Activated CD4-positive, alpha-beta T cell treated with anti-CD3 and anti-CD28 coated beads, Interleukin-2, amount 50 U/mL, for 48 hours (primary cell): ENCODE measurements at places on chromosomes 1 and 21.

DNA sequence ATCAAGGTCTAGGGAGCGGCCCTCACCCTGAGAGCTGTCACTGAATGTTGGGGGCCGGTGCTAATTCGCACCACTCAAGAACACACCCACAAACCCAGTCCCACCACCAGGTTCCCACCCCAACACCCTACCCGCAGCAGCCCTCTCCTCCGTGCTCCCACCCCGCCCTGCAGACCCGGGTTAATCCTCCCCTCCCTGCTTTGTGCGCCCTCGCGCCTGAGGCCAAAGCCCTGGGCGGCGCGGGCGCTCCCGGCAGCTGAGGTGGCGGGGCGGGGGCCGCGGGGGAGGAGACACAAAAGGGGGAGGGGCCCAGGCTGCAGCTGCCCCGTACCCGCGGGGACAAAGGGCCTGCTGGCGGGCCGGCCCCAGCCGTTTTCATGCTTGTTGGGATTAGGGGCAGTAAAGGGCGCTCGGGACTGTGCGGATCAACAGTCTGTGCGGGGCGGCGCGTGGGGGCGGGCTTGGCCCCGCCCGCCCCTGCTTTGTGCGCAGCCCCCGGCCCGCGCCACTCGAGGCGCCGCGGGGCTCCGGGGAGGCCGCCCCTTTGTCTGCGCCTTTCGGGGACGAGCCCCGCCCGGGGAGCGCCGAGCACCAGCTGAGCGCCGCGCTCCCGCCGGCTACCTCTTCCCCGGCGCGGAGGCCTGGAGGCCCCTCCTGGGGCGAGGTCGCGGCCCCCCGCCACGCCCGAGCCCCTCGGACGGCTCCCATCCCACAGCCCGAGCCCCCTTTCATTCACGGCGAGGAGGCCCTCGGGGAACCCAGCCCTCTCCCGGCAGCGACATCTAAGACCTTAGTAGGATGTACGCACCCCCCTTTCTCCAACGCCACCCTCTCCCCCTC is 10.9 kb downstream of the C1orf216 start:
- DNase-seq, result peak; percentile 30

DNA sequence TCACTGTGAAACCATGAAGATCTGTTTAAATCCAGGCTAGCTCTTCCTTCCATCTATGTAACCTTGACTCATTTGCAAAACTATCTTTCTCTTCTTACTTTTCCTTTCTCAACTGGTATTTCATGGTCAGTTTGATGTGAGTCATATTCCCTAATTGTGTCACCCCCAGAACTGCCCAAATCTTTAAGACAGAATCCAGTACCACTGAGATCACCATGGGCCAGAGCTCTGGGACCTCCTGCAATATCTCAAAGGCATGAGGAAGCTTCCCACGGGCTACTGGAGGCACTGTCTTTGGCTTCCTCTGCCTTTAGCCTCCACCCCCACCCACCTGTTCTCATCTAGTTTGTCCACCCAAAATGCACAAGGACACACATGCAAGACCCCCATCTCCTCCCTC is 274.4 kb upstream of the FMN2 start:
- no peak for DNase-seq

DNA sequence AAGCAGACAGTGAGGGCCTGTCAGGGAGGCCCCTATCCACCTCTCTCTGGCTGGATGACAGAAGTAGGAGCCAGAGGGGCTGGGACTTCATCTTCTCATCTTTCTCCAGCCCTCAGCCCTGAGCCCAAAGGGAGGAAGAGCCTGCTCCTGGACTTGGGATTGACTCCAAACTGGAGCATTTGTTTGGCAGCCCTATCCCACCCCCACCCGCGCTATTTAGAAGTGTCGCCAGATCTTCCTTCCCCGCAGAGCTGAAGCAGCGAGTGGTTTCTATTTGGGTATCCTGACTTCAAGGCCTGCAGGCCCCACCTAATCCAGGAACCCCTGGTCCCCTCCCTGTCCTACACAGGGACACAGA is 9.6 kb downstream of the NES start:
- no peak for DNase-seq

GRCh38 chr1:7667625-7668218 is 103.4 kb upstream of the VAMP3 start:
- DNase-seq, result peak; percentile 93

GRCh38 chr1:238658763-238659162 is 727.6 kb upstream of the CHRM3 start:
- no peak for DNase-seq

DNA sequence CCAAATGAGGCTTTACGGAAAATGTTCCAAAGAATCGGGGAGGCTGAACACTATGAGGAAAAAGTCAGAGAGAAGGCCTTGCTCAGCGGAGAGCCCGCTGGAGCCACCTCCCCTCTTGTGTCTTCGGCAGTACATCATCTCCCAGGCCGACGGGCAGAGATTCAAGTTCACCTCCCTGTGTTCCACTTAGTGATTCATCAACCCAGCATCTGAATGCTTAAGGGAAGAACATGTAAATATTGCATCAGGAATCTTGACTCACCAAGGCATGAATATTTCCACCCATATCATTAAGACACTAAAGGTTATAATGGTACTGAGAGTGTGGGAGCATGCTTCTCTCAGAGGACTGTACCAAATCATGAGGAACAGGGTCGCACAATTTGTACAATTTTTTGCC is 172.5 kb downstream of the ST6GALNAC5 start:
- no peak for DNase-seq

- DNase-seq, result no peak
Measured at GRCh38 chr1:16237343-16237830, 404 bp upstream of the CPLANE2 start.

GRCh38 chr1:10989095-10989494 is 23.4 kb upstream of the TARDBP start:
- DNase-seq, result no peak

DNA sequence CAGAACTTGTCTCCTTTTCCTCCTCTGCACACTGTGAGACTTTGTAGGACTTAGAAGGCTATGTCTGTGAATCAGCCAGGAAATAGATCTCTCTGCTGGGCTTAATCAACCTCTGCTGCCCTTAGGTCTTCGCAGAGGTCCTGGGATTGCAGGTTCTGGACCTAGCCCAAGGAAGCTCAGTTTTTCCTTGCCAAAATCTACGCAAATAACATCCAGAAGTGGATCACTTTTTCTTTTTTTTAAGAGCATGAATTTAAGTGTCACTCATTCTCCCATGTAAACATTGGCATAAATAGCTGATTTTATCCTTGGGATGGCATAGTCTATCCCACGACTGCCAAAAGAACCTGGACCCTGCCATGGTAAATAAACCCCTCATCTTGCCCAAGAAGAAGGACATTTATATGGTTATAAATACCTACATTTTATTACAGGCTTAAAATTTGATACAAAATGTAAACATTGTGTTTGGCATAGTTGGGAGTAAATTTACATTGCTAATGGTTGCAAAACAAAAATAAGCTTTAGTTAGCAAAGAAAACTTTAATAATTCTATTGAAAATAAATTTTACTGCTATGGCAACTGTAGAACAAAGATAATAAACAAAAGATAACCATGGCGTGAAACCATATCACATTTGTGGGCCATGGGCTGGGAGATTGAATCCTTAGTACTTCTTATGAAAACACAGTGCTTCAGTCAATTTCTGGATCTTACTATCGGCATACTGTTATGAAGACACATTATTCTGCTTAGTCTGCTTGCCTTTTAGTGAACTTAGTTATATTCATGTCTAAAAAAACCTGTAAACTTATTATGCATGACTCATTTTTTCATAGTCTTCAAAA is 24.5 kb upstream of the DISC1 start:
- no peak for DNase-seq

GRCh38 chr1:229631966-229632365 is 5.9 kb downstream of the URB2 start:
- DNase-seq, result no peak

DNA sequence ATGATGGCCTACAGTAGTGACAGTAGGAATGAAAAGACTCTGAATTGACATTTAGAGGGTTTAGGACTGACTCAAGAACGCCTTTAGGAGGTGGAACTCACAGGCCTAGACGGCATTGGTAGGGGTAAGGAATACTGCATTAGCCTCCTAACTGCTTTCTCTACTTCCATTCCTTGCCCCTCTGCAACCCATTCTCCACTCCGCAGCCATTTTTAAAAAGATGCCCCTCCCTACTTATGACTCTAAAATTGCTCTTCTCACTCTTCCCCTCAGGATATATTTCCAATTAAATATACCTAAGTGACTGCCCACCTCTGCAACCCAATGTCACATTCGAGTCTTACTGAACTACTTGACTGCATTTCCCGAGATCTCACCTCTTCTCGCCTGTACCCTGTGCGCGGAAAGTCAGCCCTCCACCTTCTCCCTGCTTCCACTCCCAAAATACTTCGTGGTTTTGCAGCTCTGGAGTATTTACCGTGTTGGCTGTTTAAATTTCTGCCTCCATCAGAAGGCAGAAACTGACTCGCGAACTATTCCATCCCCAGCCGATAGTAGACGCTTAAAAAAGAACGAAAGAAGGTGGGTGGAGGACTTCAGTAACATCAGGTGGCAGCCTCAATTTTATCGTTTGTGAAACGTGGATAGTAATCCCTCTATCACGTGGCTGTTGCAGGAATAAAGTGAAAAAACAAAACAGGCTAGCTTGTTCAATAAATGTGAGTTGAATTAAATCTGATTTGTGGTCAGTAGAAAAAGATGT is 1.1 kb upstream of the YBX1 start:
- DNase-seq, result no peak

GRCh38 chr1:211752951-211753486 is 77.5 kb downstream of the LPGAT1 start:
- no peak for DNase-seq

DNA sequence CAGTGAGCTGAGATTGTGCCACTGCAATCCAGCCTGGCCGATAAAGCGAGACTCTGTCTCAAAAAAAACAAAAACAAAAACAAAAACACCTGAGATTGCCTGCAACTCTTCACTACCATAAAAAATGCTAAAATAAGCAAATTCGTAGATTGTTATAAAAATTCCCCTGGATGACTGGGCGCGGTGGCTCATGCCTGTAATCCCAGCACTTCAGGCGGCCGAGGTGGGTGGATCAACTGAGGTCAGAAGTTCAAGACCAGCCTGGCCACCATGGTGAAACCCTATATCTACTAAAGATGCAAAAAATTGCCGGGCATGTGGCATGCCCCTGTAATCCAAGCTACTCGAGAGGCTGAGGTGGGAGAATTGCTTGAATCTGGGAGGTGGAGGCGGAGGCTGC is 10.7 kb downstream of the MED18 start:
- no peak for DNase-seq

DNA sequence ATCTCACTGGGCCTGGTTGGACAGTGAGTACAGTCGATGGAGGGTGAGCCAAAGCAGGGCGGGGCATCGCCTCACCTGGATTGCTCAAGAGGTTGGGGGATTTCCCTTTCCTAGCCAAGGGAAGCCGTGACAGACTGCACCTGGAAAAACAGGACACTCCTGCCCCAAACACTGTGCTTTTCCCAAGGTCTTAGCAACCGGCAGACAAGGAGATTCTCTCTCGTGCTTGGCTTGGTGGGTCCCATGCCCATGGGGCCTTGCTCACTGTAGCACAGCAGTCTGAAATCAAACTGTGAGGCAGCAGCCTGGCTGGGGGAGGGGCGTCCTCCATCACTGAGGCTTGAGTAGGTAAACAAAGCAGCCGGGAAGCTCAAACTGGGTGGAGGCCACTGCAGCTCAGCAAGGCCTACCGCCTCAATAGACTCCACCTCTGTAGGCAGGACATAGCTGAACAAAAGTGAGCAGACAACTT is 11.3 kb downstream of the C1orf105 start:
- DNase-seq, result peak; percentile 9

- no peak for DNase-seq
Measured at GRCh38 chr1:1324084-1324523, 356 bp downstream of the INTS11 start.

DNA sequence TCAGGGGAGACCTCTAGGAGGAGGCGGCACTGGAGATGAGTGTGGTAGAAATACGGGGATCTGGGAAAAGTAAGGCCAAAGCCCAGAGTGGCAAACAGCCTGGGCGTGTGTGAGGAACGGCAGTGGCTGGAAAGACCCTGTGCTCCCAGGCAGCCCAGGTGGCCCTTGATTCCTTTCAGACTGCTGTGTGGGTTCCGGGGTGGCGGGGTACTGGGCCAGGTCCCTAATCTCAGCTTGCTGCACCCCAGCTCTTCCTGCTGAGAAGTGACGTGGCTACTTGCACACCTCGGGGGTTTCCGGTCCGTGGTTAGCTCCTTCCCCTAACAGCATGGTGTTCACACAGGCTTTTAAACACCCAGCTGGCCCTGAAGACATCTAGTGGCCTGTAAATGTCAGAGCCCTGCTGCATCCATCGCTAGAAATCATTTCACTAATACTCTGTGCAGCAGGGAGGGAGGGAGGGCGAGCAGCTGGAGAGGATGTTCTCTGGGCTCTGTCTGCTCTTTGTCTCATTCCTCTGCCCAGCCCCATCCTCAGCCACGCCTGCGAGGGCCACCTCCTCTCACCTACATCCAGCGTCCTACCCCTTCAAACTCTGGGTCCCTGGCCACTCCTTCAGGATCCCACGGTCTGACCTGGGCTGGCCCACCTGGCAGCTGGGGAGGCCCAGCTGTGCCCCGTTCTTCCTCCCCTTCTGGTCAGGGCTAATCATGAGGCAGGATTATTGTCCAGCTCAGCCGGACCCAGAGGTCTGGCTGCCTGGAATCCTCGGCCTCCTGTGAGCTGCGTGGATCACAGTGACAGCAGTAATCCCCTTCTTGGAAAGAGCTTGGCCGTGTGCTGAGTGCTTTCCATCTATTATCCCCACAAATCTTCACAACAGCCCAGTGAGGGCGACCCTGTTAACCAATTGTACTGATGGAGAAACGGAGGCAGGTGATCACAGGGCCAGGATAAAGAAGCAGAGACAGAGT is 7.2 kb downstream of the ZDHHC18 start:
- DNase-seq, result peak; percentile 78

DNA sequence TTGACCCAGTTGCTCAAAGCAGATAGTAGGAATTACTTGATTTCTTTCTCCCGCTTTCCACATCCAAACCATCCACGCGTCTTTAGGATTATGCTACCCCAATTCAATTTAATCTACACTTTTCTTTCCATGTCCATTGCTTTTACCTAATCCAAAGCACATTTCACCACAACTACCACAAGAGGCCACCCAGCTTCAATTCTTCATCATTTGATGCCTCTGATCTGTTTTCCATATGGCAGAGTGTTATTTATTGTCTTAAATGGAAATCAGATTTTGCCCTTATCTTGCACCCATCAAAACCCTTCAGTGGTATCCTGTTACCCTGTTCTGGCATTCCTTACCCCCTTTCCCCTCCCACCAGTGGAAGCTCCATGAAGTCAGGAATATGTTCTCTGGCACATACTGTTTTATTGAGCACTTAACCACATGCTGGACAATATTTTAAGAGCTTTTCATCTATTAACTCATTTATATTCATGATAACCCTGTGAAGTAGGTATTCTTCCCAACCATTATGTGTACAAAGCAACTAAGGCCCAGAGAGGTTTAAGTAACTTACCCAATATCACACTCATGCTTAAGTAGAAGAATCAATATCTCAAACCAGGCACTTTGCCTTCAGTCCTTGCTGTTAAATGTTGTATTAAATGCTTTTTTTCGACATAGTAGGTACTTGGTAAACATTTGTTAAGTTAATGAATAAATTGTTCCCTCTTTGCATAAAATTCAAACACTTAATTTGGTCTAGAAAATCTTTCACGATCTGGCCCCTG is 34.6 kb downstream of the CLIC4 start:
- no peak for DNase-seq
